ENCODE measurements at places on chromosomes 6 and 20.

- DNase-seq: no peak
Measured at GRCh38 chr6:168468045-168468444, 27.1 kb downstream of the SMOC2 start.

- DNase-seq: no peak
Measured at GRCh38 chr6:65191471-65191870, 515.6 kb downstream of the EYS start.

DNA sequence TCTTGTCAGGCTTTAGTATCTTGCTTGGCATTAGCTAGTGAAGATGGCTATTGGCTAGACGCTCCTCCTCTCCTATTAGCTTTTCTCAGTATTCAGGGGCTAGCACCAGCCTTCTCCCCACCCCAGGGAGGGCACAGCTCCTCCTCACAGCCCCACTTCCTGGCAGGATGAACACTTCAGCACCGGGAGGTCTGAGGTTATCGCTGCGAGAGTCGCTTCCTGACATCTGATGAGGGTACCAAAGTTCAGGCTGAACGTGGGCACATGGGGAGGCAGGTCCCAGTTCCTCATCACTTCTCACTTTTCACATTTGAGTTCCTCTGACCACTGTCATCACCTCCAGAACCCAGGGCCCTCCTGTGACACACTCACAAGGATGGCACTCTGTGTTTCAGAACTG, 66.6 kb downstream of the LAMA4 start:
- no peak for DNase-seq

DNA sequence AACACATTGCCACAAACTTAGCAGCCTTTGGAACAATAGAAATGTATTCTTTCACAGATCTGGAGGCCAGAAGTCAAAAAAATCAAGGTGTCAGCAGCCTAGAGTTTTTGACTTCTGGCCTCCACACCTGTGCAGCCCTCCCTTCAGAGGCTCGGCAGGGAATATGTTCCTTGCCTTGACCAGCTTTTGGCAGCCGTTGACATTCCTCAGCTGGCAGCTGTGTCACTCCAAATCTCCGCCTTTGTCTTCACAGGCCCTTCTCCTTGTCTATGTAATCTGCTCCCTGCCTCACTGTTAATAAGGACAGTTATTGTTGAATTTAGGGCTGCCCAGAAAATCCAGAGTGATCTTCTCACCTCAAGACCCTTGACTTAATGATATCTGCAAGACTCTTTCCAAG, 17.2 kb upstream of the AHI1 start:
- DNase-seq: no peak

DNA sequence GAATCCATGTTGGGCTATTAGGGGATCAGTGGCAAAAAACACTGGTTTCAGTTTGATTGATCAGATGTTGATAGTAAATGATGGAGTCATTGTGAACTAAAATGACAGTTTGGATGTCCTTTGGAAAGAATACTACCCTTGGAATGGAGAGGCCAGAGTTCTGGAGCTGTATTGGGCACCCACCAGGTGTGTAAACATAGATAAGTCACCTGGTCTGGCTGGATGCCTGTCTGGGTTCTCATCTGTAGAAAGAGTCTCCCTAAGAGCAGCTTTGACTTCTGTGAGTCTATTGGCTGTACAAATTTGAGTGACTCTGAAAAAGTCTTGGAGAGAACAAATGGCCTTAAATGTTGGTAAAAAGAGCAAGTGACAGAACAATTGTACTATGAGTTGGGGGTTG, 115.0 kb downstream of the SCP2D1 start:
- DNase-seq: no peak

DNA sequence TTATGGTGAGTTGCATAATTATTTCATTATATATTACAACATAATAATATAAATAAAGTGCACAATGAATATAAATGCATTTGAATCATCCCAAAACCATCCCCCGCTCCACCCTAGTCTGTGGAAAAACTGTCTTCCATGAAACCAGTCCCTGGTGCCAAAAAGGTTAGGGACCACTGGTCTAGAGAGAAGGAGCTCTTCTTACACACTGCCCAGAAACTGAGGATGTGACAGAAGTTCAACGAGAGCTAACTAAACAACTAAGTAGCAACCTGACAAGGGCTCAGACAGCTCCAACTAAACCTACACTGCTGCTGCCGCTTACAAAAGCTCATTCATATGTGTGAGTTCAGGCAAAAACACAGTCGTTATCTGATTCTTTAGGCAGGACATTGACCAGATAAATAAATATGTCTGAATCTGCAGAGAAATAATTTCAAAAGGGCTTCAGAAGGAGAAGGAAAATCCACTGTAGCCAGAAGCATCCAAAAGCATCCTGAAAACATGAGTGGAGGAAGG, 125.9 kb downstream of the ATXN1 start:
- DNase-seq: no peak

DNA sequence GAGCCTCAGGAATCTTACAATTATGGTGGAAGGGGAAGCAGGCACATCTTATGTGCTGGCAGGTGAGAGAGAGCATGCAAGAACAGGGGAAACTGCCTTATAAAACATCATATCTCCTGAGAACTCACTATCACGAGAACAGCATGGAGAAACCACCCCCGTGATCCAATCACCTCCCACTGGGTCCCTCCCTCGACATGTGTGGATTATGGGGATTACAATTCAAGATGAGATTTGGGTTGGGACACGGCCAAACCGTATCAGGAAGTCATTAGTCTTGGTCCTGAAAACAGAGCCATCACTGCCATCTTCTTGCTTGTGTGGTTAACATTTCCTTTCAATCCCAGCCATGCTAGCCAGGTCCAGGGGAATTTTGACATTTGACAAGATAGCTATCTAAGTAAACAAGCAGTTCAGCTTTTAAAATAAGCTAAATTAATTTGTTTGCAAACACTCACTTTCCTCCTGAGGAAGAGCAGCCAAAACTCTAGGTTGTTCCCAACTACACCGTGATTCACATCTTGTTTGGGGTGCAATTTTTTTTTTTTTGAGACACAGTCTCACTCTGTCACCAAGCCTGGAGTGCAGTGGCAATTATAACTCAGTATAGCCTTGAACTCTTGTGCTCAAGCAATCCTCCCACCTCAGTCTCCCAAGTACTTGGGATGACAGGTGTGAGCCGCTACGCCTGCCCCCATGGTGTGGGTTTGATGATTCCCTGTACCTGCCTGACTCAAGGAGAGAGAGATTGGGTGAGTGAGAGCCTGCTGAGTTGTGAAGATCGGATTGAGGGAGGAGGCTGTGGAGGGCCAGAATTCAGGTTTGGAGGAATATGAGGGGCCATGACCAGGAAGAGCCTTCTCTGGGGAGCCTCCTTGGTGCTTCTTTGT, 13.0 kb upstream of the PPP1R14C start:
- no peak for DNase-seq

- no peak for DNase-seq
Measured at GRCh38 chr6:170369403-170369802, 62.8 kb downstream of the FAM120B start.

DNA sequence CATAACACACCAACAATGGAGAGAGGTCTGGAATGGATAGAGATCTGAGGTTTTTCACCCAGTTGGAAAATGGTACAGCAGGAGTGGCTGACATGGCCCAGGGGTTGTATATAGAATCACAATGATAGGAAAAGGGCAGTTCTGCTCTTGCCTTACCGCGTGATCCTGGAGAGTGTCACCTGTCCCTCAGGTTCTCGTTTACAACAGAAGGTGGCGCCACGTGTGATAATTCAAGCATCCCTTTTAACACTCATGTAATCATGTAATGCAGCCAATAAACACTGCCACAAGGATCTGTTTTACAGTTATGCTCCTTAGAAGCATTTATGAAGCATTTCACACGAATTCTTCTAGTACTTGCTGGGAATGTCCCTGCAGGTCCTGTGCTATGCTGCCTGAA, 12.9 kb upstream of the WFDC2 start:
- DNase-seq: peak; percentile 41
